ENCODE measurements at places on chromosomes 6 and 20. TPM values are rescaled to one million over a fixed set of nuclear protein-coding genes. Genes with fewer than 3 reads are reported as not detected.

DNA sequence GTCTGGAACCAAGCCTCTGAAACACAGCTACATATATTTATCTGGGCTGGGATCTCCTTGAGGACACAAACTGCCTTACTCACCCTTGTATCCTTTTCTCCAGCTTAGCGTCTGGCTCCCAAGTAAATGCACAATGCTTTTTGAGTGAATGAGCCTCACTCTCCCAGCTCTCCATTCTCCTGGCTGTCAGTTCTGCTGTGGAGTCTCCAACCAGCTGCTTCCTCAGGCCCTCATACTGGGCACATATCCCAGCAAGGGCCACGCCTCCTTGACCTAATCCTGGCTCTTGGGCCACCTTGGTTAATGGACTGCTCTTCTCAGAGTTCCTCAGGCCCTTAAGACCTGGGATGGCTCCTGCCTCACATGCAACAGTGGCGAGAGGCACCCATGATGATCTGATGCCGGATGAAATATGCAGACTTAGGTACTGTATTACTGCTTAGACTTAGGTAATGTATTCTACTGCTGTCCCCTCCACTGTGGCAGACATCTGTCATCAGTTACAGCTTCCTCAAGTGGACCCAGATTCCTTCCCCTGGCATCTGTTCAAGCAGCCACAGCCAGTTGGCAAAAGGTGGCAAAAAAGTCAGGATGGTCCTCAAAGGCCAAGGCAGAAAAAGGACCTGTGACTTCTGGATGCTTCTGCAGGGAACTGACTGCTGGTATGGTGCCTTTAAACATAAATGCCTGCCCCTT lies 16.5 kb downstream of the SNHG17 start:
- peaks cover 25% of the 10 kb centered on the region for H3K36me3 ChIP-seq
- H3K27me3 ChIP-seq, result no peaks in the 10 kb centered on the region
- H3K4me3 ChIP-seq, result no peak overlapping the region

DNA sequence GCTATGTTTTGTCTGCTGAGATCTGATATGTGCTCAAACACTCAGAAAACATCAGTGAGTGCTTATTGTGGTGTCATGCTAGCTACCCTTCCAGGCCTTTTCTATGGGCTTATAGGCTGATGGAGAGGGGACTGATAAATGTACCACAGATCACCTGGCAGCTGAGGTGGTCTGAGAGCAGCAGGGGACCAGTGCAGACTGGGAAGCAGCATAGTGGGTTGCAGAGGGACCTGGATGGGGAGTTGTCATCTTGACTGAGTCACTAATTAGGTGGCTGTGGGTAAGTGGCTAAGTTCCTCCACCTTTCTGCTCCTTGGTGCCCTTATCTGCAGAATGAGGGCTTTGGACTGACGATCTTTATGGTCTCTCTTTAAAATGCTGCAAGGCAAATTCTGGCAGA lies 2.8 kb downstream of the TMEM200A start:
- peaks cover 24% of the 10 kb centered on the region for H3K27me3 ChIP-seq
- no peak for DNase-seq
- H3K4me1 ChIP-seq, result peaks cover 16% of the 10 kb centered on the region
- no peak overlapping the region for H3K4me3 ChIP-seq
- no peaks in the 10 kb centered on the region for H3K36me3 ChIP-seq

- peaks cover 66% of the 10 kb centered on the region for H3K4me1 ChIP-seq
- no peaks in the 10 kb centered on the region for H3K36me3 ChIP-seq
- no peak for DNase-seq
- no peak overlapping the region for H3K27ac ChIP-seq
Measured at GRCh38 chr20:64038224-64038564, 2.2 kb downstream of the C20orf204 start.

- no peak overlapping the region for H3K27ac ChIP-seq
- H3K27me3 ChIP-seq, result no peaks in the 10 kb centered on the region
- H3K36me3 ChIP-seq, result peaks cover 3% of the 10 kb centered on the region
- DNase-seq, result no peak
- peaks cover 13% of the 10 kb centered on the region for H3K4me1 ChIP-seq
- H3K4me3 ChIP-seq, result no peak overlapping the region
Measured at GRCh38 chr6:144588697-144589325, 303.7 kb downstream of the UTRN start.

- no peaks in the 10 kb centered on the region for H3K4me1 ChIP-seq
- no peak overlapping the region for H3K4me3 ChIP-seq
- H3K27me3 ChIP-seq, result peaks cover 10% of the 10 kb centered on the region
Measured at GRCh38 chr6:138331984-138332383, 45.7 kb upstream of the SMIM28 start.

GRCh38 chr20:18692447-18692846 lies 104.6 kb downstream of the DTD1 start:
- H3K4me1 ChIP-seq, result no peaks in the 10 kb centered on the region
- no peaks in the 10 kb centered on the region for H3K36me3 ChIP-seq
- no peak overlapping the region for H3K27ac ChIP-seq
- DNase-seq, result no peak
- no peaks in the 10 kb centered on the region for H3K27me3 ChIP-seq
- H3K4me3 ChIP-seq, result no peak overlapping the region

DNA sequence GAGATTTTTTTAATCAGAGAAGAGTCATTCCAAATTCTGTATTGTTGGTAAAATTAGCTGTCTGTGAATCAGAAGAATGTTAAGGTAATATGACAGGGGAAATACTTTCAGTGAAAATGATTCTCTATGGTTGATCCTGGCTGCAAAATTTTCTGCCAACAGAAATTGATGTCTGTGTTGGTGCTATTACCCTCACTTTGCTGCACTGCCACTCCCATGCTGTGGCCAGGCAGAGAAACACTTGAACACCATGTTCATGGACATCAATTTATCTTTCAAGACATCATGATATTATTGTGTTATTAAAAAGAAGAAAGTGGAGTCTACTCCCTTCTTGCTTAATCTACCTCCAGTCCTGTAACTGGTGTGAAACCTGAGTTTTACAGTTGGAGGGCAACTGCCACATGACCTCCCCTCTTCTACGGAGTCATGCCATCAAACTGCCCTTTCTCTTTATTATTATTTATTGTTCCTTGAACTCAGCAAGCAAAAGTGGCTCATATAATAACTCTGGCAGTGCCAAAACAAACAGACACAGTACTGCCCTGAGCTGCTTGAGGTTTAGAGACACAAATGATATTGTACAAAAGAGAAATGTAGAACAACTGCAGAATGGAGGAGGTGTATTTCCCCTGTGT lies 288.0 kb upstream of the JAG1 start:
- no peaks in the 10 kb centered on the region for H3K4me1 ChIP-seq
- H3K27ac ChIP-seq, result no peak overlapping the region
- no peak overlapping the region for H3K4me3 ChIP-seq
- H3K36me3 ChIP-seq, result no peaks in the 10 kb centered on the region
- no peak for DNase-seq

- no peak overlapping the region for H3K4me3 ChIP-seq
- DNase-seq, result no peak
- H3K27ac ChIP-seq, result no peak overlapping the region
- H3K36me3 ChIP-seq, result peaks cover 2% of the 10 kb centered on the region
Measured at GRCh38 chr6:105326833-105327770, 75.8 kb downstream of the PREP start.

GRCh38 chr20:50341880-50342637 lies 151.4 kb downstream of the CEBPB start:
- DNase-seq, result no peak
- H3K27ac ChIP-seq, result no peak overlapping the region
- H3K27me3 ChIP-seq, result peaks cover 6% of the 10 kb centered on the region
- peaks cover 74% of the 10 kb centered on the region for H3K4me1 ChIP-seq
- no peaks in the 10 kb centered on the region for H3K36me3 ChIP-seq

GRCh38 chr20:13211956-13212618 lies 9.0 kb upstream of the ISM1 start:
- H3K4me1 ChIP-seq, result peaks cover 25% of the 10 kb centered on the region
- no peak overlapping the region for H3K27ac ChIP-seq
- DNase-seq, result no peak
- no peaks in the 10 kb centered on the region for H3K36me3 ChIP-seq

- no peaks in the 10 kb centered on the region for H3K27me3 ChIP-seq
- H3K36me3 ChIP-seq, result no peaks in the 10 kb centered on the region
- no peak overlapping the region for H3K4me3 ChIP-seq
- no peak overlapping the region for H3K27ac ChIP-seq
Measured at GRCh38 chr20:47088335-47088734, 193.7 kb downstream of the EYA2 start.

GRCh38 chr6:1759870-1760269 lies 150.2 kb downstream of the FOXC1 start:
- H3K27me3 ChIP-seq, result no peaks in the 10 kb centered on the region
- no peaks in the 10 kb centered on the region for H3K4me1 ChIP-seq
- no peak overlapping the region for H3K4me3 ChIP-seq
- no peak for DNase-seq
- H3K36me3 ChIP-seq, result no peaks in the 10 kb centered on the region

GRCh38 chr20:2973574-2973973 lies 69.8 kb upstream of the GNRH2 start:
- peaks cover 33% of the 10 kb centered on the region for H3K4me1 ChIP-seq
- DNase-seq, result no peak
- H3K36me3 ChIP-seq, result peaks cover 25% of the 10 kb centered on the region
- no peak overlapping the region for H3K4me3 ChIP-seq

DNA sequence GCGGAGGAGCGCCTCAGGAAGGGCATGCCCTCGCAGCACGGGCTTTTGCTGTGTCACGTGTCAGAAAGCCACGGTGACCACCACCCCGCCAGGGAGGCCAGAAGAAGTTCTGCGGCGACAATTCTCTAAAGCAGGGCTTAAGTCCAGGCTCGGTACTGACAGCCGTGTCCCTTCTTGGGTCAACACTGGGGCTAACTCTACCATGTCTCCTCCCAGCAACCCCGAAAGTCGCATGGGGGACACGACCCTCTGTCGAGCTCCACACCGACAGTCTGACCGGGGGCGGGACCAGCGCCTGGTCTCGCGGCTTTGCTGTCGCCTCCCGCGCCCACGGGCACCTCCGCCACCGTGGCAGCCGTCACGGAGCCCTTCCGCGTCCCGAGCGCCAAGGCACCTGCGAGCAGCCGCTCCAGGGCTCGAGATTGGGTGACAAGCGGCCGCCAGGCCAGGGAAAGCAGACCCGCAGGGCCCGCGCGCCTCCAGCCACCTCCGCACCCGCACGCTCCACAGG lies 534 bp downstream of the NANP start:
- no peaks in the 10 kb centered on the region for H3K27me3 ChIP-seq
- peaks cover 22% of the 10 kb centered on the region for H3K4me1 ChIP-seq
- H3K4me3 ChIP-seq, result peak overlapping the region; percentile 98
- peak; percentile 49 for DNase-seq
- H3K36me3 ChIP-seq, result peaks cover 11% of the 10 kb centered on the region

DNA sequence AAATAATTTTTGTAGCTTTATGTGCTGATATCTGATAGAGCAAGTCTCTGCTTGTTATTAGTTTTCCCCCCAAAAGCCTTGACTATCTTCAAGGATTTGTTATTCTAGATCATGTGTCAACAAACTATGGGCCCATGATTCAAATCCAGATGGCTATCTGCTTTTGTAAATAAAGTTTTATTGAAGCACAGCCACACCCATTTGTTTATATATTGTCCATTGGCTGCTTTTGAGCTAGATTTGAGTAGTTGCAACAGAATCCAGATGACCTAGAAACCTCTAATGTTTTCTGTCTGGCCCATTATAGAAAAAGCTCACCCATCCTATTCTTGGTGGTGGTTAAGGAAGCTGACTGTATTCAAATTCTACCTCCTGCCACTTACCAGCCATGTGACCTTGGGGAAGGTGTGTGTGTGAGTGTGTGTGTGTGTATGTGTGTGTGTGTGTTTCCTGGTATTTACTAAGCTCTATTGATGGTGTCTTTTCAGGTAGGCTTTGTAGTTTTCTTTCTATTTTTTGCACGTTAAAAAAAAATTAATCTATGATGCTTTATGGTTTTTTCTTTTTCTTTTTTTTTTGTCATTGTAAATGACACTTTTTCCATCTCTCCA lies 1.3 kb upstream of the GTSF1L start:
- no peak overlapping the region for H3K27ac ChIP-seq
- H3K4me3 ChIP-seq, result no peak overlapping the region
- no peaks in the 10 kb centered on the region for H3K27me3 ChIP-seq
- DNase-seq, result no peak
- H3K36me3 ChIP-seq, result peaks cover 2% of the 10 kb centered on the region

Gene ISM1
- 0.23 TPM for total RNA-seq

Gene DPPA5
- not detected for total RNA-seq

Gene ASIP
- total RNA-seq, result not detected

Gene RSPO3
- not detected for total RNA-seq

Gene FAM184A
- total RNA-seq, result 18.5 TPM

Gene COL12A1
- total RNA-seq, result not detected

Gene PLCB1
- total RNA-seq, result 3.4 TPM

Gene SAMD10
- 54.6 TPM for total RNA-seq

Gene CST5
- total RNA-seq, result not detected

Gene NOX3
- not detected for total RNA-seq

Gene ENPP1
- 0.53 TPM for total RNA-seq

Gene NHSL1
- 1.2 TPM for total RNA-seq
